GM04504 (cell line): ENCODE measurements at places on chromosomes 12 and 14.

- DNase-seq: no peak
Observed at GRCh38 chr12:122976648-122976975, 1.6 kb downstream of the OGFOD2 start.

DNA sequence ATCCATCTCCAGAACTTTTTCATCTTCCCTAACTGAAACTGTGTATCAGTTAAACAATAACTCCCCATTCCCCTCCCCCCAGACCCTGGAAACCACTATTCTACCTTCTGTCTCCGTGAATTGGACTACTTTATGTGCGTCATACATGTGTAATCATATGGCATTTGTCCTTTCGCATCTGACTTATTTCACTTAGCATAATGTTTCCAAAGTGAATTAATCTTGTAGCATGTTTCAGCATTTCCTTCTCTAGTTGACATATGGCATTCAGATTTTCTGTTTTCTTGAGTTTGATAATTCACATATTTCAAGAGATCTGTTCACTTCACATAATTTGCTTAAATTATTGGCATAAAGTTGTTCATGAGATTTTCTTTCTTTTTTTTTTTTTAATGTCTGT lies 9.8 kb downstream of the CYP46A1 start:
- no peak for DNase-seq

- DNase-seq: no peak
Observed at GRCh38 chr12:91496337-91496736, 313.7 kb upstream of the DCN start.

DNA sequence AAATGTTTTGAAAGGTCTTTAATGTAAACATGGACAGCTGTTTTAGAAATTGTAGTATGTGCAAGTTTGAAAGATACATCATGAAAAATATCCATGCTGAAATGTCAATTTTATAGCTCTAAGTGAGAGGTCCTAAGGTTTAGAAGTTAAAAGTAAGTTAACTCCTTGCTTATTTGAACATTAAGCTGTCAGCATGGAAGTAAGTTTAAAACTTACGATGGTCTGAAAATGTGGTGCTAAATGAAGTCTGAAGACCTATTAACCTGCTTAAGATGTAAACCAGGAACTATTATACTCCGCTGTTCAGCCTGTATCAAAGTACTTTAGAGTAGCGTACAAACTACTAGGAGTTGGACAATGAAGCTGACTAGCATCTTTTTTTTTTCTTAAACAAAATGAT lies 1082.4 kb downstream of the TMTC2 start:
- DNase-seq: no peak

- no peak for DNase-seq
Observed at GRCh38 chr14:104184506-104184905, 46.1 kb downstream of the KIF26A start.

DNA sequence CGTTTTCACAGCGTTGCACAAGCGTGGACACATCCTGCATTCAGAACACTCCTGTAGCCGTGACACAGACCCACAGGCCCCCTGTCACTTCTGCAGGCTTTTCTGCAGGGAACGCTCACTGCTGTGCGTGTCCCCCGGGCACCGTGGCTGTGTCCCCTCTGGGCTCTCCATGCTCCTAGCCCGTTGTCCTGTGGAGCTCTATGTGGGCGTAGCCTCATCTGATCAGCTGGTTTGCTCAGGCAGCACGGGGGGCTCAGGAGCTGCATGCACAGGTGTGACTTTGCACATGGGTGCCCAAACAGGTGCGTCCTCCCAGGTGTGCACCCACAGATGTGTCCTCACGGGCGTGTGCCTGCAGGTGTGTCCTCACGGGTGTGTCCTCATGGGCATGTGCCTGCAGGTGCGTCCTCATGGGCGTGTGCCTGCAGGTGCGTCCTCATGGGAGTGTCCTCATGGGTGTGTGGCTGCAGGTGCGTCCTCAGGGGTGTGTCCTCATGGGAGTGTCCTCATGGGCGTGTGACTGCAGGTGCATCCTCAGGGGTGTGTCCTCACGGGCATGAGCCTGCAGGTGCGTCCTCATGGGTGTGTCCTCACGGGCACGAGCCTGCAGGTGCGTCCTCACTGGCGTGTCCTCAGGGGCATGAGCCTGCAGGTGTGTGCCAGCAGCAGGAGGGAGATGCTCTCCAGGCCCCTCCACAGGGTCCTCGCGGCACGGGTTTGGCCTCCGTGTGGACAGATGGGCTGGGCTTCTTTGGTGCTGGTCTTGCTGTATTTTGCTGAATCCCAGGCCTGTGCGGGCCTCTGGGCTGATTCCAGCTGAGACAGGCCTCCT lies 17.5 kb downstream of the MTA1 start:
- DNase-seq: no peak

- no peak for DNase-seq
Observed at GRCh38 chr14:22803687-22803974, 11.6 kb downstream of the SLC7A7 start.

DNA sequence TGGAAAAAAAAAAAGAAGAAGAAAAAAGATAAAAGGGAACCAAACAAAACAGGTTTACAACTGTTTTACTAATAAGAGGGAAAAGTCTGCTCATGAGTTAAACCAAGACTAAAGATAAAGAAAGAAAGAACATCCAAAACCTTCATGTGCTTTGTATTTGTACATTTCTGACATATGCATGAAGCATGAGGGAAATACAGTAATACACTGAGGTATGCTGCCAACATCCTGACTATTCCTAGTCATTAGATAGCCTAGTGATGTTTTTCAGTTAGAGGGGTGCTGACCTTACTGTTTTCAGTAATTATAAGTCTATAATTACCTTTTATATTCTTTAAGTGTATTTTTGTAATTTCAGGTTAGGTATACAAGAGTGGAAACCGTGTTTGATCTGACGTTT lies 793.3 kb downstream of the DIO2 start:
- DNase-seq: no peak

GRCh38 chr12:124592481-124593160 lies 25.2 kb upstream of the NCOR2 start:
- no peak for DNase-seq

DNA sequence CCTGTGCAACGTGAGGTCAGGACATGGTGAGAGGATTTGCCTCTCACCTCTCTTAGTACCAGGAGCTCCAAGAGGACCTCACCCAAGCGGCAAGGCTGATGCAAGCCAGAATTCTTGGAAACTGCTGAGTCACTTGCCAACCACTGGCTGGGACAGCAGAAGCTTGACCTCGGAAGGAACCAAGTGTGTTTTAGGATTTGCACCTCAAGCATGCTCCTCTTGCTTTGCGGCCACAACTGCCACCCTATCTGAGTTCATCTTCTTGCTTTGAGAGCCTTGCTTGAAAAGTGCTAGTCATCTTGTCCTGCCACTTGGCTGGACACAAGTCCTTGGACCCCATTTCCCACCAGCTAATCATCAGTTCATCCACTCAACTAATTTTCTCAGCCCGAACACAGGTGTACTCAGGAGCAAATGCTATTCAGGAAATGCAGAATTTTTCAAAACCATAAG lies 195.8 kb downstream of the SLC25A21 start:
- DNase-seq: no peak

- DNase-seq: no peak
Observed at GRCh38 chr12:66467932-66468331, 165.6 kb downstream of the HELB start.

DNA sequence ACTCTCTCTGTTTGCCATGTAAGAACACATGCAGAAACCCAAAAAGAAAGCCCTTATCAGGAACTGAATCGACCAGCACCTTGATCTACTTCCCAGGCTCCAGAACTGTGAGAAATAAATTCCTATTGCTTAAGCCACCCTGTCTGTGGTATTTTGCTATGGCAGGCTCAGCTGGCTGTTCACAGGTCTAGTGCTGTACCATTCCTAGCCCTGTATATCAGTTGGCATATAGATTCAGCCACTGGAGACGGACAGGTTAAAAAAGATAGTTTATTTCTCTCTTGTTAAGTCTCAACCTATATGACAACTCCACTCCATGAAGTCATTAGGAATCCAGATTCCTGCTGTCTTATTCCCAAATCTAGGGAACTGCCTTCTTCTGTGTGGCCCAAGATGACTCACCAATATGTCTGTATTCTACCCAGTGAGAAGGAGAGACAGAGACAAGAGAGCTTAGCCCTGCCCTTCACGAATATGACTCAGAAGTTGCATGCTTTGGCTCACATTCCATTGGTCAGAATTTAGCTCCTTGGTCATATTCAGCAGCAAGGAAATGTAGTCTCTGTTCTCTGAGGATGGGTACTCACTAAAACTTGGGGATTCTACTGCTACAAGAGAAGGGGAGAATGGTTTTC lies 57.0 kb downstream of the PLEKHG7 start:
- DNase-seq: peak; percentile 73
